Mucosa of descending colon (tissue), 3 donors: ENCODE measurements at places on chromosomes 4 and X. TPM values are rescaled to one million over a fixed set of nuclear protein-coding genes. Genes with fewer than 3 reads are reported as not detected.

GRCh38 chr4:100827756-100828155, 309.9 kb upstream of the EMCN start:
- no peak for DNase-seq

- DNase-seq: no peak
Measured at GRCh38 chr4:122012735-122013134, 60.9 kb upstream of the TRPC3 start.

Gene CT45A1
- total RNA-seq: not detected

Gene APEX2
- total RNA-seq: 18.2 TPM

GRCh38 chr4:114082348-114082747, 102.9 kb upstream of the ARSJ start:
- no peak for DNase-seq

DNA sequence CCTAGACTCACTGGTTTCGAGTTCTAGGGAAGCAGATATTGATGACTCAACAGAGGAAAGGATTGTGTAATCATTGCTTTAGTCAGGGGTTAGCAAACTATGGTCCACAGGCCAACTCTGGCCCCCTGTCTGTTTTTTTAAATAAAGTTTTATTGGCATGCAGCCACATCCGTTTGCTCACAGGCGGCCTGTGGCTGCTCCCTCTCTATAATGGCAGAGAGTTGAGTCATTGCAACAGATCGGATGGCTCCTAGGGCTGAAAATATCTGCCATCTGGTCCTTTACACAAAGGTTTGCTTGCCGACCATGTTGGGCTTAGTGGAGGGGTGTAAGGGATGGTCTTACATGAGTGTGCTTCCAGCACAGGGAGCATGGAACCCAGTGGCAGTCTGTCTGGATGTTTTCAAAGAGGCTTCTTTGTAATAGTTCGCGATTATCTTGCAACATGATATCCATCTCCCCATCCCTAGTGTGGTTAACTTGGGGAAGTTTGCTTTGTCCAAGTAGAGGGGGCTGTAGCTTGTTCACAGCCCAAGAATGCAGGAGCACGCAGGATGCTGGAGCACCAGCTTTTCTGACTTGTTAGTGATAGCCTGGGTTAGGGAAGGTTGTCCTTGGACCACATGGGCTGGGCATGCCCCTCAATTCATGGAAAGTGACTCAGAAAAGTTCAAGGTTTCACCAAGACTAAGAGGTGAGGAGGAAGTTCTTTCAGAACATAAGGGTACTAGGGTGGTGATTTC, 59.3 kb upstream of the CLDN34 start:
- DNase-seq: no peak

Gene ANOS1
- 0.48 TPM for total RNA-seq

GRCh38 chrX:41688835-41689234, at the start of gene GPR34:
GPR34 (plus strand) TSS chrX:41688973; CDS start chrX:41695634, 6,661 bp downstream.
- no peak for DNase-seq

GRCh38 chr4:41057467-41057866, 156.9 kb downstream of the APBB2 start:
- DNase-seq: no peak

DNA sequence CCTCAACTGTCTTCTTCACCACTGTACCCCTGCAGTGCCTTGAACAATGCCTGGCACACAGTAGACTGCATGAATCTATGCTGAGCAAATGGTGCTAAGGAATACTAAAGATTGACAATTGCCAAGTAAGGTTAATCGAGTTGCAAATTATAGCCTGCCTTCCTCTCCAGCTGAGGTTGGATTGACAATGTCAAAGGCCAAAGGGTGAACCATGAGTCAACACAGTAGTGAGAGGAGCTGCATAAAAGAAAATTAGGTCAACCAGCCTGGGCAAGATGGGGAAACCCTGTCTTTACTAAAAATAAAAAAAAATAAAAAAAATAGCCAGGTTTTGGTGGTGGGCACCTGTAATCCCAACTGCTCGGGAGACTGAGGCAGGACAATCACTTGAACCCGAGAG, 97.1 kb upstream of the BMPR1B start:
- no peak for DNase-seq

Gene TMEM255A
- 0.87 TPM for total RNA-seq

Gene MXRA5
- 4.7 TPM for total RNA-seq

Gene TLR6
- 2.3 TPM for total RNA-seq

Gene TEX13B
- not detected for total RNA-seq

GRCh38 chrX:144768540-144768939, 478.8 kb upstream of the SPANXN1 start:
- no peak for DNase-seq

DNA sequence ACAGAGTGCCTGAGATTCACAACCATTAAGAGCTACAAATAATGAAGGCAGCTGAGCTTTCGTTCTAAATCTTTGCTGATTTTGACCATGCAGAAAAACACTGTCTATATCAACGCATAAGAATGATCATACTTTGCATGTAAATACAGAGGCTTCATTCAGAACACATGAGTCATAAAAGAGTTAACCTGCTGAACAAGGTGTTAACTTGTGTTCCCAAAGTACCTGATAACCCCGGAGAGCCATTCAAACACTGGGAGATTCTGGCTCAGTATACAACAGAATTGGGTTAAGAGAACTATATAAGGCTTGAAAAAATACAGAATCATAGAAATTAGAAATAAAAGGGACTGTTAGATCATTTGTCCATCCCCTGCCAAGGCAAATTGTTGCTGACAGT, 964.3 kb upstream of the TENM3 start:
- no peak for DNase-seq

Gene DKC1
- 36.0 TPM for total RNA-seq

- peak; percentile 21 for DNase-seq
Measured at GRCh38 chr4:6225469-6225868, 25.1 kb upstream of the JAKMIP1 start.

Gene COMMD8
- 16.4 TPM for total RNA-seq

GRCh38 chr4:53489279-53489889, 101.9 kb downstream of the LNX1 start:
- DNase-seq: no peak

DNA sequence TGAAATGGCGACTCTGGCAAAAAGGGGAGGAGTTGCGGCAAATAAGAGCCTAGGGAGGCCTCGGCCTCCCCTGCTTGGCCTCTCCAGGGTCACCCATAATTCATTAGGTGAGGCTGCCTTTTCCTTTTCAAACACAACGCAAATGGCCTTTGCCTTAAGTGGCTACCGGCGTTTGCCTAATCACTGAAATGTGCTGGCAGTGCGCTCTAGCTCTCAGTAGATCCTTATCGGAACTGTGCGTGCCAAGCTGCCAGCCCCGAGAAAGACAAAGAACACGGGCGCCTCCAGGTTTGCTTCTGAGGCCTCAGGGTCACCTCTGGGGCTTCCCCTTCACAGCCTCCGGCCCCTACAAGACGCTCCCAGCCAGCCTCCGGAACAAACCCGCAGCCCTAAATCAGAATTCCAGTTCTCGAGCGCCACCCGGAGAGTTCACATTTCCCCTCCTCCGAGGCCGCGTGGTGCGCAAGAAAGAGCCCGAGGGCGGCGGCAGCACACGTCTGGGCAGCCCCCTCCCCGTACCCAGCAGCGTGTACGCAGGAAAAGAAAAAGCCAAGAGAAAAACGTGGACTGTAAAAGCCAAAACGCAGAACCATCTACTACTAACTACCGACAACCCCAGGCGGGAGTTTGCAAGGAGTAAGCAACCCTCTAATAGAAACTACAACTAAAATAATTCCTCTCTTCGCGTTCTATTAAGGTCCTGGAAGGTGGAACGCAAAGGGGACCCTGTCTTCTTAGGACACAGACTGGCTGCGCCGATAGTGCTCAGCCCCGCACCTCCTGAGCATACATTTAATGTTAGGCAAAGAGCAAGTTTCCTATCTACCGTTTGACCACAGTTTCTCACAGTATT, 76.5 kb upstream of the BCOR start:
- DNase-seq: peak; percentile 55

DNA sequence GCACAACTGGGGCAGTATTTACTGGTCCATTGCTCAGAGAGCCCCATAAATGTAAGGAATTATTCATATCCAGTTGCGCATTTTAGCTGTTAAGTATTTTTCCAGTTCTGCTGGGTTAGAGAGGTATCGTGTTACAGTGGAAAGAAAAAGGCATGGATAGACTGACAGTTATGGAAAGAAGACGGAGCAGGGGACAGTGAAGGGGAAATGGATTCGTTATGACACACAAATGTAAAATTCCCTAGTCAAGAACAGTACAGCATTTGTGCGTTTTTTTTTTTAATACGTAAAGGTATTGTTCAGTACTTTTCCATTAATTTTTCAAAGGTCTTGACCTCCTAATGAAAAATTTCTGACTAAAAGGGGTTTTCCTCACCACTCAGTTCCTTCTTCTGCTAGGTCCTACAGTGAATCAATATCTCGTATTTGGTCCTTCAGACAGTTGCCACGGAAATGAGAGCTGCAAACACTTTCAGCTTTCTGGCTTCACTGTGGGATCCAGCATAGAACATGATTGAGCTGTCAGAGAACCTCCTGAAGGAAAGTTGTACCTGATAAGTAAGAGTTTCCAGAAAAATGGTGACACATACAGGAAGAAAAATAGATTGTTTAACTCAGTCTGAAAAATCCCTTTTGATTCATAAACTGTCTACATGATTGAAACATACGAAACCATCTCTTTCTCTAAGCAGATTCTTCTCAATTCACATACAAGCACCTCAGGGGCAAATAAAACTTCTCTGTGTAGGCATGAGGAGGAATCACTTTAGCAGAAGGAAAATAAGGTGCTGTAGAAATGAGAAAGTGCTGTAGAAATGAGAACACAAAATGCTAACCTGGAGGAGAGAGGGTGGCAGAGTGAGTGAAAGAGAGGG, 21.8 kb upstream of the BBS12 start:
- DNase-seq: no peak

Gene NRK
- total RNA-seq: 0.20 TPM

GRCh38 chrX:17370191-17370590, 4.8 kb upstream of the NHS start:
- DNase-seq: no peak

DNA sequence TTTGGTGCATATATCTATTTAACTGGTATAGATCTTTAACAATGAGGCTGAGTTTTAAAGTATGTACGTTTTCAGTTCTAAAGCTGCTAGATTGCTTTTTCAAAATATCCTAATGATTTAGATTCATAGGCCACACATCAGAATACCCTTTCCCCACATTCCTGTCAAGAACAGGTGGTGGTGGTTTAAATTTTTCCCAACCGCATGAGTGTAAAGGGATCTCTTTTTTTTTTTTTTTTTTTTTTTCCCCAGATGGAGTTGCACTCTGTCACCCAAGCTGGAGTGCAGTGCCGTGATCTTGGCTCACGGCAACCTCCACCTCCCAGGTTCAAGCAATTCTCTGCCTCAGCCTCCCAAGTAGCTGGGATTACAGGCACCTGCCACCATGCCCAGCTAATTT, 28.0 kb downstream of the NUP54 start:
- no peak for DNase-seq

DNA sequence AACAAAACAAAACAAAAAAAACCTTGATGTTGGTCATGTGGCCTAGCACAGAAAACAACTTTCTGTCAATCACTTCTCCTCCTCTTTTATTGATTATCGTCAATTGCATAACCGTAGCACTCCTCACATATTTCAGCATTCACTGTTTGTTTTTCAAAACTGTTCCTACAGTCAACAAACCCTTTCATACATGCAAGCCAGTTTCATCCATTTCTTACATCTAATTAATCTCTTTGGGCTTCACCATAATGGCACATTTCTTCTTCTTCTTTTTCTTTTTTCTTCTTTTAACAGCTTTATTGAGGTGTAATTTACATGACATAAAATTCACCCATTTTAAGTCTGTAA, 246.9 kb downstream of the PTTG2 start:
- DNase-seq: no peak

Gene GAB3
- 3.4 TPM for total RNA-seq

DNA sequence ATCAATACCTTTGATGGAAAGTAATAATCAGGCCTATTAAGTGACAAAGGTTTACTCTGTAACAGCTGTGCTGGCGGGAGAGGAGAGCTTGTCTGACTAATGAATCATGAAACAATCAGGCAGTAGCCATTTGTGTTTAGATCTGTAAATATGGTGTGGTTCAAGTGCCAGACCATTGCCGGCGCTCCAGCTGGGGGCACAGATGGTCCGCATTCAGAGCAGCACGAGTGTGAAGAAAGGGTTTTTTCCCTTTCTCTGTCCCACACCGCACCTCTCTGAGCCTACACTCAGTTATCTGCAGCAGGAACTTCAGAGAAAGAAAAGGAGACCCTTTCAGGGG, 111.3 kb upstream of the PAQR3 start:
- DNase-seq: peak; percentile 25

Gene NALF2
- total RNA-seq: 0.51 TPM

Gene GABRQ
- total RNA-seq: not detected

Gene IL2
- not detected for total RNA-seq

DNA sequence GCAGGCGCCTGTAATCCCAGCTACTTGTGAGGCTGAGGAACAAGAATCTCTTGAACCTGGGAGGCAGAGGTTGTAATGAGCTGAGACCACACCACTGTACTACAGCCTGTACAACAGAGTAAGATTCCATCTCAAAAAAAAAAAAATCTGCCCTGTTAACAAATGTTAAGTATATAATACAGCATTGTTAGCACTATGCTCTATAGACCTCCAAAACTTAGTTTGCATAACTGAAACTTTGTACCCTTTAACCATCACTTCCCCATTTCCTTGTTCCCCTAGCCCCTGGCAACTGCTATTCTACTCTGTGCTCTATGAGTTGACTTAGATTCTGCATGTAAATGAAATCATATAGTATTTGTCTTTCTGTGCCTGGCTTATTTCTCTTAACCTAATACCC, 76.7 kb downstream of the TAB3 start:
- DNase-seq: no peak

DNA sequence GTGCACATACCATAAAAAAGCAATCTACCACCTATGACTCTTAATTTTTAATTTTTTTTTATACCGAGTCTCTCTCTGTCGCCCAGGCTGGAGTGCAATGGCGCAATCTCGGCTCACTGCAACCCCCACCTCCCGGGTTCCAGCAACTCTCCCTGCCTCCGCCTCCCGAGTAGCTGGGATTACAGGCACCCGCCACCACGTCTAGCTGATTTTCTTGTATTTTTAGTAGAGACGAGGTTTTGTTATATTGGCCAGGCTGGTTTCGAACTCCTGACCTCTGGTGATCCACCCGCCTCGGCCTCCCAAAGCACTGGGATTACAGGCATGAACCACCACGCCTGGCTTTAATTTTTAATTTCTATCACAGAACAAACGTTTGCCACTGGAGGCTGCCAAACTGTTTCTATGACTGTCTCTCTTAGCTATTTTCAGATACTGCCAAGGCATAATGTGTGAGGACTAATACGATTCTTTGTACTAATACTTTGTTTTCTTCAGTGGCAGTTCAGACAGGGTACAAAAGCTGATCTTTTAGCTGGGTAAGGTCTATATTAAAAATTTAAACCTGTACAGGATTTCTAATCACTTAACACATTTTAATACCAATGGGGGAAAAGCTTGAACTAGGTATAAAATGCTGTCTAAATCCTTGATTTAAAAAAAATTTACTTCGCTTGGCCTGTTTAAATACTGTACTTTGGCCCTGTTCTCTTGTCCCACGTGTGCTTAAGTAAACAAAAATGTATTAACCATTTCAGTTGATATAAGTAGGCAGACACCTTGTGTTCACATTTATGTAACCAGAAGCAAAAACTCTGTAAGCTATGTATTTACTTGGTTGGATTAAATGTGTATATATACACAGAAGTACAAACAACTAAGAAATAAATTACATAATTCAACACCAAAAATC, 2.3 kb downstream of the PGRMC2 start:
- peak; percentile 48 for DNase-seq

GRCh38 chr4:153018031-153018430, 81.9 kb downstream of the FHDC1 start:
- DNase-seq: no peak

- DNase-seq: no peak
Measured at GRCh38 chrX:47574076-47574546, 8.1 kb upstream of the TIMP1 start.

Gene GRIA2
- total RNA-seq: 1.7 TPM

- peak; percentile 6 for DNase-seq
Measured at GRCh38 chrX:100368167-100368566, 41.9 kb downstream of the PCDH19 start.
